GM10248 (cell line): ENCODE measurements at places on chromosomes 7 and 10.

- DNase-seq: no peak
Measured at GRCh38 chr10:18005781-18006456, 54.2 kb downstream of the SLC39A12 start.

- DNase-seq: no peak
Measured at GRCh38 chr10:11849911-11850310, 26.8 kb downstream of the PROSER2 start.

GRCh38 chr10:44058259-44058658, 326.6 kb downstream of the CXCL12 start:
- no peak for DNase-seq

DNA sequence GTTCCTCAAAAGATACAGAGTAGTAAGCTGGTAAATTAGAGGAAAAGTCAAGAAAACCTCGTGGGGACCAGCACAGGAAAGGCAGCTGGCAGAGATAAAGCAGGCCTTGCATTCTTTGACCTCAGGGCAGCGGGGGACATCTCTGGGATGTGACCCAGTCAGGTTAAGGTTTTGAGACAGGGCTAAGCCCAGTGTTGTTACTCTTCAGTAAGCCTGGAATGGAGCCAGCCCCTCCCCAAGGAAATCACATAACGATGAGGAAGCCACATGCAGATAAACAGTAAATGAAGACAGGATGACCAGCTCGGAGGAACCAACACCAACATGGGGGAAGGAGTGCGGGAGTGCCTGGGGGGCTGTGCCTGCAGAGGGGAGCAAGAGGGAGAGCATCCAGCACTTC, 99.6 kb downstream of the JAZF1 start:
- DNase-seq: no peak

DNA sequence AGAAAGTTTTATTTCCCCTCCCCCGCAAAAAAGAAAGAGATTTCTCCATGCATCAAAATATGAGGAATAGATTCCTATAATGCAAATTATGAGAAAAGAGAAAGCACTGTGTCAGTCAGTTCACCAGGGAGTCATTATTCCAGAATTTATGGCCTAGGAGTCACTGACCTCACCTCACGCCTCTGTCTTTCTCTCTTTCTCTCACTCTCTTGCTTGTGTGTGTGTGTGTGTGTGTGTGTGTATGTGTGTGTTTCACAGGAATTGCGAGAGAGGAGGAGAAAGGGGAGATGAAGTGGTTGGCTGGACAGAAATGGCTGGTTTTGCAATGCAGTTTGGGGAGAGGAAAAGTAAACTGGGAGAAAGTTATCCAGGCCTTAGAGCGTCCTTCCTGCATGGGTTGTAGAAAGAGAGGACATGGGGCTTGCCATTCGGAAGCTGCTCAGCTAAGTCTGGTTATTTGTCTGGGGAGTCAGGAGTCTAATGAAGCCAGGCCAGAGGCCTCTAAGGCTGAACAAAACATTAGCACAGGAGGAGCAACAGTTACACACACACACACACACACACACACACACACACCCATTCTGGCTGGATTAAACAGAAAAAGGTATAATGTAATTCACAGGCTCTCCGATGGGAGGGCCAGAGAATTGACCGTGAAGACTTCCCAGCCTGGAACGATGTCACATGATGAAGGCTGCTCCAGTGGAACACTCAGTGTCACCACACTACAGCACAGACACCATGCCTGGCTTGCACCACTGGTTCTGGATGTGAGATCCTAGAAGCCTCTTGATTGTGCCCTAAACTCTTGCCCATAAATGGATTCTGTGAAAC, 12.8 kb upstream of the FFAR4 start:
- DNase-seq: no peak
